ENCODE measurements at places on chromosomes 12 and 14.

DNA sequence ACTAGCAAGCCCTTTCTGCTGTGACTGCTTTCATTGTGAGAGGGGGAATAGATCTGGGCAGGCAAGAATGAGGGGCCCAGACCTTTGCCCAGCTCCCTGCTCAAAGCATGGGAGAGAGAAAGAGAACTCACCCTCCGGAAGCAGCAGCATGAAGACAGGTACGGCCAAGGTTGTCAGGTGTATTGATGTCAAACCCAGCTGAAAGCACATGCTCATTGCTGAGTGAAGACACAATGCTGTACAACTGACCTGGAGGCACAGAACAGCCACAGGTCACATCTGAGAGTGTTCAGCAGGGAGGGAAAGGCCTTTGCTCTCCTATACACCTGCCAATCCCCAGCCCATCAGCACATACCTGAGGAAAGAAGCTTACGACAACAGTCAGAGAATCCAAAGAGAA lies 5.5 kb downstream of the ANKRD52 start:
- DNase-seq = no peak

- DNase-seq = no peak
Measured at GRCh38 chr14:25412998-25413397, 363.1 kb upstream of the STXBP6 start.

DNA sequence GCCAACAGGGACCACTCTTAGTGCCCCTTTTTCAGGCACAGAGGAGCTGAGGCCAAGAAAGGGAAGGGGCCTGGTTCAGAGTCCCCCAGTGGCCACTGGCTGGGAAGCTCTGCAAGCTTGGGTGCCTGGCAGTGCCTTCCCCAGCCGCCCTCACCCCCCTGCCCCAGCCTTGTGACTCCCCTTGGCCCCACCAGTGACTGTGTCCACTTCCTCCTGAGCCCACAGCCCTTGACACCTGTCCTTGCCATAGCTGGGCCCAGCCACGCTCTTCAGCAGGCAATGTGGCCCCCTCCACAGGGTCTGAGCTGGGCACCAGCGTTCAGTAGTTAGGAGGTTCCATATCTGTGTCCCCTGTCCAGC lies 19.0 kb upstream of the C14orf180 start:
- DNase-seq = no peak

DNA sequence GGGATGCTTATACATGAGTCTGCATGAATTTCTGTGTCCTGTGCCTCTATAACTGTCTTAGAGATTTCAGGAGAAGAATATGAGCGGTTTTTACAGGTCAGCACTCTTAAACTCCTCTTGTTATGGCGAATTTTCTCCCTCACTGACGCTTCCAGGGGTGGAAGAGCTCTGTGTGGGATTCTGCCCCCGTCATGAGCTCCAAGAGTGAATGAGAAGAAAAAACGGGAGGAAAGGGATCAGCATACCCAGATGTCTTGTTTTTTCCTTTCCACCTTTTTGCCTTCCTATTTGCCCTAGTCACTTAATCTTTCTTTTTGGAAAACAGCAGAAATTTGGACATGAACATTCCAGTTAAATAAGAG lies 651 bp downstream of the PFKM start:
- no peak for DNase-seq

- DNase-seq = no peak
Measured at GRCh38 chr12:79421236-79421740, 269.5 kb downstream of the PAWR start.

DNA sequence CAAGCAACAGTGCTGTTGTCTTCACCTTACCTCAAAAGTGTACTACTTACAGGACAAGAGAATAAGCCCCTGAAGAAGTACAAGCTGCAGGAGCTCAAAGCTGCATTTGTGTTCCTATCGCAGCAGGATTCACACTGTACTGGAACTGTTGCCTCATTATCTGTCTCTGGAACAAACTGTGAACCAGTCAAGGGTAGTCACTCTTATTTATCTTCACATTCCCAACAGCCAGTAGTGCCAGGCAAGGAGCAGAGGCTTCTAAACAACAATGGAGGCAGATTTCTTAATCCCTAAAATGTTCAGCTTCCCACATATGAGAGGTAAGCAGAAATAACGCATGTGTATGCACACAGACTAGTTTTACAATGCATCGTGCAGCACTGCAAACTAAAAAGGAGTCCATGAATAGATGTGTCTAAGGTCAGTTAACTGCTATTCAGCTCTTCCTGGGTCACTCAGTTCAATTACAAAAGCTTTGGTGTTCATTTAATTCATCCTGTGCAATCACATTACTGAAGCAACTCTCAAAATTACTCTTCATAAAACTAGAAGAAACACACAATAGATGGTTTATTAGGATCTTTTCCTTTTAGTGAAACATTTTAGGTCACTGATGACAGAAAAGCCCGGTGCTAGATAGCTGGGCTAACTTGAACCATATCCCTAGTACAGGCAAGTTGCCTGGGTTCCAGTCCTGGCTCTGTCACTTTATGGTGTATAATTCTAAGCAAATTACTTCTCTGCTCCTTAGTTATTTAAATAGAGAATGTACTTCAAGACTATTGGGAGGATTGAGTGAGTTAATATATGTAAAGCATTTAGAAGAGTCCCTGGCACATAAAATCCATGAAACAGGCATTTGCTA lies 2.7 kb downstream of the APPL2 start:
- DNase-seq = no peak

- DNase-seq = no peak
Measured at GRCh38 chr12:42985506-42985905, 396.0 kb upstream of the PRICKLE1 start.

DNA sequence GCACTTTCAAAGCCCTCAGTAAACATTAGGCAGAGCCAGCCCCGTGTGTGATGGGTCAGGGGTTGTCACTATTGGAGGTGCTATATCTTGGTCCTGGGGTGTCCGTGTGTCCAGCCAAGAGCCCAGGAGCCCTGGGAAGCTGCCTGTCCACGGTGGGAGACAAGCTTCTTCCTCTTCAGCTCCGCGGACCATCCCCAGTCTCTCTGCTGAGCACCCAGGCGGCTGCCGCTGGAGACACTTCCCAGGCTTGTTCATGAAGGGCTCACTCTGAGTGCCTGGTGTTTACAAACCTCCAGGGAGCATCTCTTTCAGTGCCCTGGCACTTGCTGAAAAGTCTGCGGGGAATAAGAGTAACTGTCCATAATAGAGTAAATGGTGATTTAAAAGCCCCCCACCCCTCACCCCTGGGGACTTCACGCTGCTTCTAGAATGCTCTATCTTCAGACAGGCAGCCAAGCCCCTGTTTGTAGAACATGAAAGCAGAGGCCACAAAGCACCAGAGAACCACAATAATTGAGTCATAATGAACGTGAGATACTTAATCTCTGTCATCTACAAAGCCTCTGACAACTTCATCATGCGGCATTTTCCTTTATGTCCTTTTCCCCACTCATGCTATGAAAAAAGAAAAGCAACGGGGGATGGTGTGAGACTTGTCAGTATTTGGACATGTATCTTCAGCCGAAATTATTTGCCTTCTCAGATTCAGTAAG lies 178.6 kb downstream of the TMEM132C start:
- no peak for DNase-seq

DNA sequence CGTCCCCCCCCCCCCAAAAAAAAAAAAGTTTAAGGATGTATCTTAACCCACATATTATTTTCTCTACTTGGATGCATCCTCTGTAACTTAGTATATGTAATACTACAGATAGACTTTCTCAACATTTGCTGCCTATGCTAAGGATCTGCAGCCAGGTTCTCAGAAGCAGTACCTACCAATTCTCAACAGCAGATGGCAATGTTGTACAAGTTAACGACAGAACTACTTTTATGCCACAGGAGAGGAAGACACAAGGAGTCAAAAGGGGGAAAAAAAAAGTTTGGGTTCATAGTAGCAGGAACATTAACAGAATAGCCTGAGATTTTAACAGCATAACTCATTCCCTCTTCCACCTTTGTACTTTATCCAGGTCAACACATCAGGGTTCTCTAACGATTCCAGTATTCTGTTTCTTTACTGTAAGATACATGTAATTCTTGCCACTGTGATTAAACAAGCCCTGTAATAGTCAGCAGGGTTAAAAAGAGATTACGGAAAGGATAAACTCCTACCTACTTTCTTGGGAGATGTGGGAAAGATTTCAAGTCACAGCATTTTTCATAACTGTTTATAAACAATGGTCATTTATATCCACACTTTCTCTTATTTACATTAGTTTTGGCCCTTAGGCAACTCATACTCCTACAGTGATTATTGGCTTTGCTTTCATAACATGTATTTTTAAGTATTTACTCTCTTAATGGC lies 5.7 kb upstream of the NEK9 start:
- DNase-seq = peak; percentile 85

- DNase-seq = no peak
Measured at GRCh38 chr14:64928239-64929013, 14.1 kb downstream of the GPX2 start.

DNA sequence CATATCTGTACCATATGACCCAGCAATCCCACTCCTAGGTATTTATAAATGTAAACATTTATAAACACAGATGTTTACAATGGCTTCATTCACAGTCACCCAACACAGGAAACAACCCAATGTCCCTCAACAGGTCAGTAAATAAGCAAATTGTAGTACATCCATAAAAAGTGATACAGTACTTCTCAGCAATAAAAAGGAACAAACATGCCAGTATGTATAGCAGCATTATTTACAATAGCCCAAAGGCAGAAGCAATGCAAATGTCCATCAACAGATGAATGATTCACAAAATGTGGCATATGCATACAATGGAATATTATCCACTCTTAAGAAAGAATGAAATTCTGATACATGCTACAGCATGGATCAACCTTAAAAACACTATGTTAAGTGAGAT lies 27.6 kb upstream of the MAP3K9 start:
- DNase-seq = no peak

DNA sequence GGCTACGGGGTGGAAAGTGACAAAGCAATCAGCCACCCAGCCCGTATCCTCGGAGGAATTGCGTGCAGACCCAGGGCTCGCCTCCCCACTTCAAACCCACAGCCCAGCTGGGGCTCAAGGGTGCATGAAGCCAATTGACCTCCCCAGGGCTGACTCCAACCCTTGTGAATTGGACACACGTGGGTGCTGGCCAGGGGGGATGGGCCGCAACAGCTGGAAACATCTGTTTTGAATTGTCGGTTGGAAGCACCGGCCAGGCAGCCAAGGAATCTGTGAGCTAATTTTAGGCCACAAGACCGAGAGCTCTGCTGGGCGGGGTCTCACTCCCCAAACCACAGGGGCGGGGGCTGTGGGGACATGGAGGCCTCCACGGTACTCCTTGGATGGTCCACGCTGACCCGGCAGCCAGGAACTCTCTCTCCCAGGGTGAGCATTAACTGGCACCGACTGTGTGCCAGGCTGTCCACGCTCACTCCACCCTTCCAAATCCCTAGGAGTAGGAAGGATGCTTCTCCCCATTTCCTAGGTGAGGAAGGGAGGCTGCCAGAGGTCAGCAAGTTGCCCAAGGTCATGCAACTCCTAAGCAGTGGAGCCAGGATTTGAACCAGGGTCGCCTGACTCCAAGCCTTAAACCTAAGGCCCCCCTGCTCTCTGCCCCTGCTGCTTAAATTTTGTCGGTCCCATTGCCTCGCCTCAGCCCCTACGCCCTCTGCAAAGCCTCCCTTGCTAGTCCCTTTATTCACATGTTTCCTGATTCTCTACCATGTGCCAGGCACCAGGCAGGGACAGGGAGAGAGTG lies 11.9 kb upstream of the TMEM119 start:
- DNase-seq = no peak

- no peak for DNase-seq
Measured at GRCh38 chr12:67434671-67435370, 165.7 kb downstream of the CAND1 start.

DNA sequence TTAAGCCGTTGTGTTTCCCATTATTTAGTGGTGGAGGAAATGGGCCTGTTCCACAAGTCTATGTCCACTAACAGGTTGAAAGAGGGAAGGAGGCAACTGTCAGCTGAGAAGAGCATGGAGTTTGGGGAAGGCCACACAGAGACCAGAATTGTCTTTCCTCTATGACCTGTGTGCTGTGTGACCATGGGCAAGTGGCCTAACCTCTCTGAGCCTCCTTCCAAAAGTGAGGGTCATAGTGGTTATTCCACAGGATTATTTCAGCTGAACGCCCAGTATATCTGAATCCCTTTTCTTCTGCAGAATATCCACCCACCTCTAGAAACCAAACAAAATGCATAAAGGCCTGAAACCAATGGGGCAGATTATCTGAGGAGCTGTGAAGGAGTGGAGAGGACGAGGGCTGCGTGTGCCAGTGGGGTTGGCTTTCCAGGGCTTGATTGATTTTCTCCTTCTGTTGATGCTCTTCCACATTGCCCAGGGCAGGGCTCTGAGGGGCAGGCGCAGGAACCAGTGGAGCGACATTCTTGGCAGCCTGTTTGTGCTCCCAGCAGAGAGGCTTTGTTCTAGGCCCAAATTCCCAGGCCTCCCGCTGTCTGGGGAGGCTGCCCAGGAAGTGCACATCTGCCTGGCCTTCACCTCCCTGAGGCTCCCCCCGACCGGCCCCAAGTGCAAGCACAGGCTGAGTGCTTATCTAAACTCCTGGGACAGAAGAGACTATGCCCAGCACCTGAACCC lies 452.7 kb downstream of the BCL11B start:
- no peak for DNase-seq

DNA sequence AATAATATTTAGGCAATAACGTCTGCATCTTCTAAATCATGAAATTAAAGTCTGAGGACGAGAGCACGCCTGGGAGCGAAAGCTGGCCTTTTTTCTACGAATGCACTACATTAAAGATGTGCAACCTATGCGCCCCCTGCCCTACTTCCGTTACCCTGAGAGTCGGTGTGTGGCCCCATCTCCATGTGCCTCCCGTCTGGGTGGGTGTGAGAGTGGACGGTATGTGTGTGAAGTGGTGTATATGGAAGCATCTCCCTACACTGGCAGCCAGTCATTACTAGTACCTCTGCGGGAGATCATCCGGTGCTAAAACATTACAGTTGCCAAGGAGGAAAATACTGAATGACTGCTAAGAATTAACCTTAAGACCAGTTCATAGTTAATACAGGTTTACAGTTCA lies 19.3 kb downstream of the CKB start:
- DNase-seq = no peak

- DNase-seq = no peak
Measured at GRCh38 chr12:130858084-130858483, 13.8 kb upstream of the RAN start.

Data from B cell (primary cell).